Thoracic aorta (tissue), 2 donors: ENCODE measurements at places on chromosomes 6 and 20. TPM values are rescaled to one million over a fixed set of nuclear protein-coding genes. Genes with fewer than 3 reads are reported as not detected.

DNA sequence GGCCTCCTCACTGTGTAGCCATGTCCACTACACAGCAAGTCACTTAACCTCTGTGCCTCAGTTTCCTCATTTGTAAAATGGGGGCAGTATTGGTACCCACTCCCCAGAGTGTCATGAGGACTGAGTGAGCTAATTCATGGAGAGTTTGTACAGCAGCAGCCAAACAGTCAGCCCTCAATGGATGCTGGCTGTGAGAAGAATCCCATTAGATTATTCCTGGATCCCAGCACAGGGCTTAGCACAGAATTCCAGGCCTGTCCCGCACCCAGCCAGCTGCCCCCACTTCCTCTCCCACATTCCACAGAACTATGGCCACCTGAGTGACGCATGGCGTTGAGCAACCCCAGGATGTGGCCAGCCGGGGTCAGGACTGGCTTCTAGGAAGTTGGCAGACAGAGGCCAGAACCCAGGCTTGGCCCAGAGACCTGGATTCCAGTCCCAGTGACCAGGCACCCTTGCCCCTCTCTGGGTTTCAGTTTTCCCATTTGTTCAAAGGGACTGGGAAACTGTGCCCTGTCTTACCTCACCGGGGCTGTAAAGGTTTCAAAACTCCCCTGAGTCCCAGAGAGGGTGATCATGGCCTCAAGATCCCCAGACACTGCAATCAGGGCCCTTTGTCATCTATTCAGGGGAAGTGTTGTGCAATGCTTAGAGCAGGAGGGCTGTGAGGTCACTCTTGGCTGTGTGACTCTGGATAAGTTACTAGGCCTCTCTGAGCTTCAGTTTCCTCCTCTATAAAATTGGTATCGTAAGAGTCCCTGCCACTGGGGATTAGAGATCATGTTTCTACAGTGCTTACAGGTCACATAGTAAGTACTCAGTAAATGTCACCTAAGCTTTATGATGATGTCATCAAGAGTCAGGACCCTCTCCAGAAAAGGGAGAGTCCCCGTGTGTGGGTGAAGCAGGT is 3.0 kb upstream of the TGM2 start:
- DNase-seq = peak; percentile 81
- H3K36me3 ChIP-seq = no peaks in the 10 kb centered on the region
- H3K4me1 ChIP-seq = peaks cover 27% of the 10 kb centered on the region
- peak overlapping the region; percentile 86 for H3K27ac ChIP-seq
- no peak overlapping the region for H3K4me3 ChIP-seq

The PAK5 gene
- total RNA-seq = not detected

GRCh38 chr6:56691286-56691595 is 48.6 kb upstream of the DST start:
- no peaks in the 10 kb centered on the region for H3K36me3 ChIP-seq
- no peaks in the 10 kb centered on the region for H3K27me3 ChIP-seq
- peaks cover 16% of the 10 kb centered on the region for H3K4me1 ChIP-seq

The CST2 gene
- not detected for total RNA-seq

DNA sequence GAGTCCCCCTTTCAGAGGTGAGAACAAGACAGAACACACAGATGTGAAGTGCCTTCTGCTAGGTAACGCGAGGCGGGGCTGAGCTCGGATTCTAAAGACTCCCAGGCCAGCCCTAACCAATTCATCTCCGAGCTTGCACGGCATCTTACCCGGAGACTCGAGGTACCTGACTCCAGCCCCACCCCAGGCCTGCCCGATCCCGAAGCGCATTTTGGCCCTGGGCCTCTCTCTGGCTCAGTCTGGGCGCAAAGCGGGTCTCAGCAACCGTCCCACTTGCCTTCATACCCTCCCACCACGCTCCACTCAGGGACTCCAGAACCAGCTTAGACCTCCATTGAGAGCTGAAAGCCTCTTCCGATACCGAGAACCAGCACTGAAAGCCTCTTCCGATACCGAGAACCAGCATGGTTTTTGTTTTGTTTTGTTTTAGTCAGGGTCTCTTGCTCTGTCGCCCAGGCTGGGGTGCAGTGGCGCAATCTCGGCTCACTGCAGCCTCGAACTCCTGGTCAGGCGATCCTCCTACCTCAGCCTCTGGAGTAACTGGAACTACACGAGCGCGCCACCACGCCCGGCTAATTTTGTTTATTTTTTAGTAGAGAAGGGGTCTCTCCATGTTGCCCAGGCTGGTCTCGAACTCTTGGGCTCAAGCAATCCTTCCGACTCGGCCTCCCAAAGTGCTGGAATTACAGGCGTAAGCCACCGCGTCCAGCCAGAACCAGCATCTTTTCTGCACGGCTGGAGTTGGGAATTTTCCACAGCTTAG is 557 bp upstream of the DYNLRB1 start:
- DNase-seq = no peak
- H3K27ac ChIP-seq = peak overlapping the region; percentile 96
- no peaks in the 10 kb centered on the region for H3K27me3 ChIP-seq
- H3K4me1 ChIP-seq = peaks cover 7% of the 10 kb centered on the region

The RAMACL gene
- total RNA-seq = 4.6 TPM

DNA sequence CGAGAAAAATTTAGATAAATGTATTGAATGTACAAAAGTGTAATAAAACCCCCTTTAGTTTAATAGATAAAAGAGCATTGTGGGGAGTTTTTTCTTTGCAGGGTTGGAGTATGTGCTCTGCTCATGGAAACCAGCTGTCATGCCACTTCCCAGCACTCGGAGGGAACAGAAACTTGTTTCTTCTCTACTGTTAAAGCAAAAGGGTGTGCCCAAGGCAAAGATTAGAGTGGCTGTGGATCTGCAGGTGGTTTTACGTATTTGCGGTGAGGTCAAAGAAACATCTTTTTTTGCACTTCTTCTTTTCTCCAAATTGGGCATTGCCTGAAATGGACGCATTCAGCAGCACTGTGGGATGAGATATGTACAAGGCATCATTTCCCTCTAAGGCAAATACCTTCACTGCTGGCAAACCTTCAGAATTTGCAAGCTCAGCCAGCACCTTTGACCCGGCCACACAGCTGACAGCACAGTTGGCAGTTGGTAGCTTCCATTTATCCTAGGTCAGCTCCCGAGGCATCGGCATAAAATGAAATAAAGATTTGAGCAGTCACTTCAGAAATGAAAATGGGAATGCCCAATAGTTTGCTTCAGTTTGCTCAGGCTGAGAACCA is 178.4 kb upstream of the EYA4 start:
- H3K4me1 ChIP-seq = no peaks in the 10 kb centered on the region
- H3K4me3 ChIP-seq = no peak overlapping the region
- no peaks in the 10 kb centered on the region for H3K36me3 ChIP-seq
- no peak for DNase-seq
- H3K27ac ChIP-seq = no peak overlapping the region

The RAET1L gene
- total RNA-seq = not detected

The FGD2 gene
- 27.5 TPM for total RNA-seq

The POU5F1 gene
- 4.0 TPM for total RNA-seq

GRCh38 chr20:11926292-11926998 is 8.8 kb downstream of the BTBD3 start:
- no peaks in the 10 kb centered on the region for H3K4me1 ChIP-seq
- H3K4me3 ChIP-seq = no peak overlapping the region
- DNase-seq = no peak
- H3K36me3 ChIP-seq = no peaks in the 10 kb centered on the region
- H3K27ac ChIP-seq = no peak overlapping the region
- H3K27me3 ChIP-seq = no peaks in the 10 kb centered on the region

DNA sequence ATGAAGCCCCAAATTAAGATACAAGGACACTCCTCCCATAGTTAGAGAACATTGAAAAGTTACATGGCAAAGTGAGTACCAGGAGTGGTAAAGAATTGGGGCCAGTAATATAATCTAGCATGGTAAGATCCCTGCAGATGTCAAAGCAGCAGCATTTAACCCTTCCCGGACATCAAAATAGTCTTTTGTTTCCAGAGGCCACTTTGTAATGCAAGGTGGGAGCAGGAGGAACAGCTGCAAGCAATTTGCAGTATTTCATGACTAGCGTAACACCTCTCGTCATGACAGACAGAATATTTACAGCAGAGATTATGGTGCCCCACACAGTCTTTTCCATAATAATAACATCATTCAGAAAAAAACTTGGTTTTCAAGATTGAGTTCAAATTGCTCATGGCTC is 123.2 kb upstream of the VGLL2 start:
- H3K4me3 ChIP-seq = no peak overlapping the region
- no peak for DNase-seq
- no peaks in the 10 kb centered on the region for H3K36me3 ChIP-seq
- peaks cover 7% of the 10 kb centered on the region for H3K4me1 ChIP-seq
- no peaks in the 10 kb centered on the region for H3K27me3 ChIP-seq

The HSPA1B gene
- total RNA-seq = 178 TPM

DNA sequence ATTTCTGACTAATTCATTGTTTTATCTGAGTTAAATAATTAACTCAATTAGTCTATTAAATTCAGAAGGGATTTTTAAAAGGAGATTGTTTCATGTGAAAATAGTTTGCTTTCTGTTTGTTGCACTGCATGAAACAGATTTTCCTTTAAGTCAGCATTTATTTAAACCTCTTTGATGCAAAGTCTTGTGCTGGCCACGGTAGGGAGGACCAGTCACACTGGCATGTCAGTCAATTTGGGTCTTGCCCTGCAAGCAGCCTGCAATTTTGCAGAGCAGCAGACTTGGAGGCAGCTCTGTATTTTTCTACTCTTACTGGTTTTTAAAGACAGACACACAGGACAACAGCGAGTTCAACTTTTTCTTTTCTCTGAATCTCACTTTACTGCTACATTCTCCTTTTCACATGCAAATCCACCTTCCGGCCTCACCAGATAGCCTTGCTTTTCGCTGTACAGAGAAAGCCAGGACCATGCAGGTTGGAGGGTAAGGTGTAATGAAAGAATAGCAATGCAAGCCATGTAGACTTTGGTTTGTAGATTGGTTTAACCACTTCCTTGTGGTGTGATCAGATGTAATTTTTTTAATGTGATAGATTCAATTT is 689.9 kb upstream of the AGPAT4 start:
- no peaks in the 10 kb centered on the region for H3K4me1 ChIP-seq
- H3K27ac ChIP-seq = no peak overlapping the region
- DNase-seq = no peak

GRCh38 chr6:68776354-68776753 is 141.3 kb downstream of the ADGRB3 start:
- H3K4me1 ChIP-seq = no peaks in the 10 kb centered on the region
- H3K36me3 ChIP-seq = no peaks in the 10 kb centered on the region
- DNase-seq = no peak
- no peaks in the 10 kb centered on the region for H3K27me3 ChIP-seq

GRCh38 chr20:62359043-62359490 is 8.0 kb downstream of the LAMA5 start:
- no peaks in the 10 kb centered on the region for H3K27me3 ChIP-seq
- no peak for DNase-seq
- H3K36me3 ChIP-seq = no peaks in the 10 kb centered on the region
- H3K27ac ChIP-seq = peak overlapping the region; percentile 94
- peaks cover 95% of the 10 kb centered on the region for H3K4me1 ChIP-seq

DNA sequence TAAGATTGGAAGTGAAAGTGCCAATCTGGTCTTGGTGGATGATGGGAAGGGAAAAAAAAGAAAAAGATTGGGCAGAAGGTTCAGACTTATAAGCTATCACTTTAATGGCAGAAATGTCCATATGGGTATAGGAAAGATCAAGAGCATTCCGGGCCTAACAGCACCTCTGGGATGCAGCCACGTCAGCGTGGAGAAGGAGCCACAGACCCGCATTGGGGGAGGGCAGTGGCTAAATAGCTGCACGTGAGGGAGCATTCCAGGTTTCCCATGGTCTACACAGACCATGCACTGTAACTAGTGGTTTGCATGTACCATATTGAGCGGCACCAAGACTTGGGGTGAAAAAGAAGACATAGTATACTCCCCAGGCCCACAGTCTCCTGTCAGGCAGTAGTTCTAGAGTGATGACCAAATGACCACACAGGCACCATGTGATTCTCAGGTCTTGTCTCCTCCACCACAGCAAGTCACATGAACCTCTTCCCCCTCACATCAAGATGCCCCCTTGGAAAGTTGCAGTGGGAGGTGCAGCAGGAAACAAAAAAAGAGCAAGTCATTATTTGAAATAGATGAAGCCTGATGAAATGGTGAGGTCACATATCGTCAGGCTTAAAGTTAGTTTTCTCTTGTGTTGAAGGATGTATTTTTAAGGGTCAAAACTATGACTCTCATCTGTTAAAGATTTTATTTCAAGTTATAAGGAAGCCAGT is 94.4 kb upstream of the TNFAIP3 start:
- H3K4me3 ChIP-seq = no peak overlapping the region
- no peak for DNase-seq
- no peaks in the 10 kb centered on the region for H3K36me3 ChIP-seq
- no peaks in the 10 kb centered on the region for H3K27me3 ChIP-seq
- no peaks in the 10 kb centered on the region for H3K4me1 ChIP-seq
- H3K27ac ChIP-seq = no peak overlapping the region

- no peaks in the 10 kb centered on the region for H3K36me3 ChIP-seq
- H3K27me3 ChIP-seq = no peaks in the 10 kb centered on the region
- H3K4me3 ChIP-seq = no peak overlapping the region
- no peak for DNase-seq
- no peak overlapping the region for H3K27ac ChIP-seq
- H3K4me1 ChIP-seq = peaks cover 3% of the 10 kb centered on the region
Measured at GRCh38 chr6:75374961-75375400, 90.4 kb upstream of the TMEM30A start.

The ALDH5A1 gene
- total RNA-seq = 4.6 TPM

DNA sequence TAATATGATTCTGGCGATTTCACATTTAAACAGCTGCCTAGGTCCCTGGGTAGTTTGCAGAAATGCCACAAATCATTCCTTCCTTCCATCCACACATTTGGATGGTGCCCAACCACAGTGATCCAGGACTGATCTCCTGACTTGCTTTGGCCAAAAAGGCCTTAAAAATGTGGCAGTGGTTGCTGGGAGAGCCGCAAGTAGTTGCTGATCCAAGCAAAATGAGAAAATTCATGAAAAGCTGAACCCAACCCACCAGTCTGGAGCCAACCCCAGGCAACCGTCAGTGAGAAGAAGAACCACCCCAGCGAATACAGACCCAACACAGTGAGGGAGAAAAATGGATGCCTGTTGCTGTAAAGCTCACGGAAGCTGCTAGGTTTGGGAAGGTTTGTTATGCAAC is 25.1 kb downstream of the RALGAPA2 start:
- no peak overlapping the region for H3K27ac ChIP-seq
- H3K4me1 ChIP-seq = peaks cover 4% of the 10 kb centered on the region
- no peaks in the 10 kb centered on the region for H3K27me3 ChIP-seq

The SNAP25 gene
- 4.7 TPM for total RNA-seq

The ASIP gene
- total RNA-seq = not detected

The PMEPA1 gene
- 68.4 TPM for total RNA-seq

GRCh38 chr6:45920819-45921511 is 94.7 kb downstream of the CLIC5 start:
- no peaks in the 10 kb centered on the region for H3K36me3 ChIP-seq
- no peak overlapping the region for H3K27ac ChIP-seq
- no peak overlapping the region for H3K4me3 ChIP-seq
- H3K4me1 ChIP-seq = no peaks in the 10 kb centered on the region

The LGSN gene
- not detected for total RNA-seq

The PLN gene
- 382 TPM for total RNA-seq

DNA sequence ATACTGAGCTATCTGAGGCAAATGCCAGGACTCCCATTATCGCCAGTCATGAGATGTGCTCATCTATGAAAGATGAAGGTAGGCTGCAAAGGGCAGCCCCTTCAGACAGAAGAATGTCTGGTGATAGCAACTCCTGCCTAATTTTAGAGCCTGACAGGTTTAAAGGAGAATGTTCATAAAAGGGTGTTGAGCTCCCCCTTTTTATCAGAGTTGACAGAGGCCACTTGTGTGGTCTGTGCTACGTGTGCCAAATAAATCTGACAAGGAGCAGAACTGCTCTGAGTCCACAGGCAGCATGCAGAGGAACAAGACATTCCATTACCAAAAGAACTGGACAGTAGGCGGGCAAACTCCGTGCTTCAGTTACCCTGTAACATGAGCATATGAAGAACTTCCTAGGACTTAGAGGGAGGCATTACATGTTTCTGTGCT is 101.8 kb downstream of the PREP start:
- H3K27me3 ChIP-seq = no peaks in the 10 kb centered on the region
- DNase-seq = no peak
- H3K4me3 ChIP-seq = no peak overlapping the region
- H3K27ac ChIP-seq = no peak overlapping the region
- H3K36me3 ChIP-seq = peaks cover 8% of the 10 kb centered on the region
- no peaks in the 10 kb centered on the region for H3K4me1 ChIP-seq
